T-helper 17 cell (primary cell): ENCODE measurements at places on chromosomes 12 and 14.

DNA sequence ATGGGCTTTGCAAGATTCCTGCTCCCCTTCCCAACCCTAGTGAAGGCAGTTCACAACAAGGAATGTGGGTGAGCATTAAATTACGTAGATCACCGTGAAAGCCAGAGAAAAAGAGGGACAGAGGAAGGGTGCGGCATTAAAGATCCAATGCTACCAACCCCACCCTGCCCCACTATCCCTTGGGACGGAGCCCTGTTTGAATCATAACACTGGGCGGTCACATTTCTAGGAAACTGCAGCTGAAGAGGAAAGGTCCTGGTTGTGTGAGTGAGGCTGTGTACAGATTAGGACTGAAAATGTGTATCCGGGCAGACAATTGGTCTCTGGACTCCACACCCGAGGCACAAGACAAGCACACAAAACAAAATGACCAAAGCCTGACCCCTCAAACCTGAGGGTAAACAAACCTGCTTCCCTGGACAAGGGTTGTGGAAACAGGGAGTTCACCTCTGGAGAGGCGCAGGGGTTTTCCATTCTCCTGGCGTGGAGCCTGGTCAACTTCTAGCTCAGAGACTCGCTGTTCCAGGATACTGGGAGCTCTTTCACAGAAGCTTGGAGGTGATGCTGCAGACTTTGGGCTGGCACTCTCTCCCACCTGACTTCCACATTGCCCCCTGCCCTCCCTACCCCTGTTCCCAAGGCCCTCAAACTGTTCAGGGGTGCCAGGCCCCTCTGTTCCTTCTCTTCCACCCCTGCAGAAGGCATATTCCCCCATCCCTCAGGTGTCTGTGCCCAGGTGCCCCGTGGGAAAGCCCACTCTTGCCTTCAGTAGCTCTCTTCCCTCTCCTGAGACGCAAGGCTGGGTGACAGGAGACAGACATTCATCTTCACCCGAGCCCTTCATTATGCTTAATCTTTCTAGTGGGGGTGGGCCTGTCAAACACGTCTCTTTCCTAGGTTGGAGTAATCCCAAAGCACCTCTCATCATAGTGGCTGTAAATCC lies 16.5 kb downstream of the NINJ2 start:
- DNase-seq: no peak

DNA sequence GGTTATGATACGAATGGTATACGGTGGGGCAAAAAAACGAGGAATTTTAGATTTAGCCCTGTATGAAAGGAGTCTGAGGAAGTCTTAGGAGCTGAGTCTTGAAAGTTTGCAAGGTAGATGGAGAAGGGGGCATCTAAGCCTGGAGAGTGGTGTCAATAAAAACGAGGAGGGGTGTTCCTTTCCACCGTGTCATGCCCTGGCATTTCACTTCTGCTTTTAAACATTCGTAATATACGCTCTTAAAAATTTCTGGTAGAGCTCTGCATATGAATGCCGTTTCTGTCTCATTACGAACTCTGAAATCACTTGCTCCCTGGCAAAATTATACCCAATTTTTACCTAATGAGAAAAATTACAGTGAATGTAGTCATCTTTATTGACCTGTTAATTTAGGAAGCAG lies 170.2 kb downstream of the ERC1 start:
- no peak for DNase-seq

- no peak for DNase-seq
Observed at GRCh38 chr12:112165624-112166023, 40.3 kb downstream of the TRAFD1 start.

- DNase-seq: no peak
Observed at GRCh38 chr14:27608377-27608776, 1010.5 kb upstream of the NOVA1 start.

- DNase-seq: no peak
Observed at GRCh38 chr14:76257842-76258397, 106.2 kb downstream of the GPATCH2L start.

- no peak for DNase-seq
Observed at GRCh38 chr12:128510511-128510910, 243.5 kb downstream of the TMEM132C start.
